ENCODE measurements at places on chromosomes 7 and 10.
A peak's percentile ranks its signal among the peaks of the same experiment; 100 is the strongest.

DNA sequence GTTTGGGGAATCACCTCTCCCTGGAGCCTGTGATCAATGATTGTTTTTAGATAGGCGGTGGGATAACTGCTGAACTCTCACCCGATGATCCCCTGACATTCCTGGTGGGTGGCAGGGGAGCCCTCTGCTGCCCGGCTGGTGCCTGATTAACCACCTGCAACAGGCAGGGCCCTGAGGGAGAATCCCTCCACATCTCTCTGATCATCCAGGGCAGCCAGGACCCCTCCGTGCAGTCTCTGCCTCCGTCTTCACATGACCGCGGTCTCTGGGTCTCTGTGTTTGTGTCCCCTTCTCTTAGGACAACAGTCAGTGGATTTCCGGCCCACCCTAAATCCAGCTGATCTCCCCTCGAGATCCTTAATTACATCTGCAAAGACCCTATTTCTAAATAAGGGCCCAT is 17.4 kb downstream of the CALML5 start:
- DNase-seq = no peak

DNA sequence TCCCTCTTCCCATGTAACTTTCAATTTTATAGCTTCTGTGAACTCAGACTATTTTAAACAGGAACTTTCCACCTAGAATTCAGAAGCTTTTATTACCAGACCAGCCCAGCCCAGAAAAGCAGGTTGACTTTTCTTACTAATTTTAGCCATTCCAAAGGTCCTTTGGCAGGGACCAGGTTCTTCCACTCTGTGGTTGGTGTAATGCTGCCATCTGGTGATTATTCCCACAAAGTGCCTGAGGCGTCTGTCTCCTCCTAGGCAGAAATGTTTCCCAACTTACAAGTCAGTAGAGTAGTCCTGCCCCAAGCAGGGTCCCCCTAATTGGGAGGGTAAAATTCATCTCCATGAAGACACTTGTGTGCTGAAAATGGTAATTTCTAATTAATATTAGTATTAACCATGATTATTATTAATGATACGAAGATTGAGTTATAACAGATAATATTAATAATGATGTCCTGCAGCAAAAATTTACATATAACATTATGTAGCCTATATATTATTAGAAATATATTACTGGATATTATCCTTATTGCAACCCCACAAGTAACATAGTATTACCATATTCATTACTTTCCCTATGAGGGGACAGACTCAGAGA is 53.0 kb upstream of the PPP1R17 start:
- DNase-seq = no peak

DNA sequence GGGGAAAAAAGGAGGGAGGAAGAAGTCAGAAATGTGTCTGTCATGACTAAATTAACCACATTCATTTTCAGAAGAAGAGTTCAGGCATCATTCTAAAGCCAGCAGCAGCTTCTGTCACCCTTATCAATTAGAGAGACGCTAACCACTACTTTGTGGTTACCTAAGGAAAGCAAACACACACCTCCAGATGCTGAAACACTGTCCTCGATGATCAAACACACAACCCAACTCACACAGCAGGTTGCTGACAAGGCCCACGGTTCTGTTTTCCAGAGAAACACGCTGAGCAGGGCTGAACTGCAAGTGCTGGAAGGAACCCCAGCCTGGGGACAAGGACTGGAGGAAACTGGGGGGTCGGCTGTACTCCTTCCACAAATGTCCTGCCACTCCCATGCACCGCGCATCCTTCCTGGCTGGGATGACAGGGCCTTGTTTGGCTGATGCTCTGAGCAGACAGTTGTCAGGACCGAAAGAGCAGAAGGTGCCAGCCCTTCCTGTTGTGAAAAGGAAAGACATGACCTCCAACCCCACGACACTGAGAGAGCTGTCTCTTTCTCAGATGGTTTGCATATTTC is 36.6 kb downstream of the PRKCQ start:
- peak; percentile 65 for DNase-seq

DNA sequence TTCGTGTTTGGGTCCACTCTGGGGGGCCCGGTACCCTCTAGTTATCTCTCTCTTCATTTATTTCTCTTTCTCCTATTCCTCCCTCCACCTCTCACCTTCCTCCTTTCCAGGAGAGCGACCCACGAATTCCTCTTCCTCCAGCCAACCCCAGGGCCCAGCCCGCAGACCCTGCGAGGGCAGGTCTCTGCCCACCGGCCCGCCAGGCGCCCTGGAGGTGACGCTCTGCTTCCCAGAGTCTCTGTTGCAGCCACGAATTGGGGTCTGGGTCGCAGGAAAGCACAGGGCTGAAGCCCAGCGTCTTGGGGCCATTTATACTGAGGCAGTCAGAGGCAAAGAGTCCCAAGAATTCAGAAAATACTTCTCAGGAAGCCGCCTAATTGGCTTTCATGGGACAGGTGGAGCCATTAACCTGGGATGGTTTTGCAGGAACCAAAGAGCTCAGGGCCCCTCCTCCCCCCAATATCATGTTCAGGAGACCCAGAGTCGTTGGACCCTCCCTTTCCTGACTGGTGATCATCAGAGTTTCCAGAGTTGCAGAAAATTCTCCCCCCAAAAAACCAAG is 2.7 kb upstream of the EN2 start:
- no peak for DNase-seq

DNA sequence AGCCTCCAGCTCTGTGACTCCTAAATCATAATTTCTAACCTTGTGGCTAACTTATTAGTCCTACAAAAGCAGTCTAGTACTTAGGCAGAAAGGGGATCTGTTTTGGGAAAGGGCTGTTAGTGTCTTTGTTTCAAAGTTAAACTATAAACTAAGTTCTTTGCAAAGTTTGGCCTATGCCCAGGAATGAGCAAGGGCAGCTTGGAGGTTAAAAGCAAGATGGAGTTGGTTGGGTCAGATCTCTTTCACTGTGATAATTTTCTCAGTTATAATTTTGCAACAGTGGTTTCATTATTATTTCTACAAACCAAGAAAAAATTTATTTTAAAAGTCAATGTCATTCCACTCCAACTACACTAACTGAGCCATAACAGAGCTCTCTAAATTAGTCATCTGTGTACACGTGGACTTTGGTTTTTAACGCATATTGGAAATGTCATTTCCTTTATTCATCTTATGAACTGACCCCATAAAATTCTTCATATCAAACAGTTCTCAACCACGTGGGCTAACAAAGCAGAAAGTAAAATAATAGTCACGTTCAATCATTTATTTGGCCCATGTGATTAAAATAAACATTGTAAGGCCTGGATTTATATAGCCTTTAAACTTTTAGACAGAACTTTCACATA is 143.2 kb upstream of the C7orf33 start:
- DNase-seq = no peak

All from CD4-positive, alpha-beta T cell treated with Interleukin-17A for 4 hours (primary cell).